Epithelial cell of umbilical artery (primary cell): ENCODE measurements at places on chromosomes 4 and X. TPM values are rescaled to one million over a fixed set of nuclear protein-coding genes. Genes with fewer than 3 reads are reported as not detected.

Gene TMEM271
- not detected in 2 replicates for total RNA-seq

Gene ATP5ME
- total RNA-seq = 78.0 and 168 TPM in 2 replicates

Gene TRPC3
- not detected in 2 replicates for total RNA-seq

Gene CDS1
- total RNA-seq = not detected in 2 replicates

Gene NRK
- 1.4 and 1.6 TPM in 2 replicates for total RNA-seq
